Stimulated activated CD8-positive, alpha-beta memory T cell treated with anti-CD3 and anti-CD28 coated beads, Interleukin-2, amount 100 ng/mL, for 1 hour (primary cell): ENCODE measurements at places on chromosomes 11 and 22.

DNA sequence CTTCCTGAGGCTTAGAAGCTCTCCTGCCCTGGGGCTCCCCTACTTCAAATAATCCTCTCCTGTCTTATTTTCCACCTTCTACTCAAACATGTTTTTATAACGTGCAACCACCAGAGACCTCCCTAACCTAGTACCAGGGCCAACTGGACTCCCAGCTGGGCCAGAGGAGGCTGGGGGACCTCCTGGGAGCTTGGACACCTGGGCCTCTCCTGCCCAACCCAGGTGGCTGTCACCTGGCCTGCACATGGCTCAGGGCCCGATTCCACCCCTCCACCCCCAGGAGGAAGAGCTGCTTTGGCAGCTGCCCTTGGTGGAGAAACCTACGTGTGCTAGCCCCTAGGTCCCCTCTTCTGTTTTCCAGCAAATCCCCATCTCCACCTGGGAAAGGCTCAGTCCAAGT lies 105.2 kb downstream of the ABTB2 start:
- DNase-seq: no peak

- no peak for DNase-seq
These were observed 1589.4 kb upstream of the TENM4 start for GRCh38 chr11:81030186-81030585.

- no peak for DNase-seq
These were observed 77.8 kb downstream of the BUD13 start for GRCh38 chr11:116694815-116695590.

- no peak for DNase-seq
These were observed 4.1 kb downstream of the ST3GAL4 start for GRCh38 chr11:126359431-126360048.

DNA sequence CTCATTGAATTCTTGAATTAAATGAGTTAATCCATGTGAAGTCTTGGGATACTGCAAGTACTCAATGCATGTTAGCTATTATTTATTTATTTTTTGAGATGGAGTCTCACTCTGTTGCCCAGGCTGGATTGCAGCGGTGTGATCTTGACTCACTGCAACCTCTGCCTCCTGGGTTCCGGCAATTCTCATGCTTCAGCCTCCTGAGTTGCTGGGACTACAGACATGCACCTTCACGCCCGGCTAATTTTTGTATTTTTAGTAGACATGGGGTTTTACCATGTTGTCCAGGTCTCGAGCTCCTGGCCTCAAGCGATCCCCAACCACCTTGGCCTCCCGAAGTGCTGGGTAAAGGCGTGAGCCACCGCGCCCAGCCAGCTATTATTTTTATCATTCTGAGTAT lies 9.4 kb downstream of the MMP7 start:
- no peak for DNase-seq

GRCh38 chr22:26690654-26691376 lies 33.4 kb downstream of the MIAT start:
- no peak for DNase-seq

DNA sequence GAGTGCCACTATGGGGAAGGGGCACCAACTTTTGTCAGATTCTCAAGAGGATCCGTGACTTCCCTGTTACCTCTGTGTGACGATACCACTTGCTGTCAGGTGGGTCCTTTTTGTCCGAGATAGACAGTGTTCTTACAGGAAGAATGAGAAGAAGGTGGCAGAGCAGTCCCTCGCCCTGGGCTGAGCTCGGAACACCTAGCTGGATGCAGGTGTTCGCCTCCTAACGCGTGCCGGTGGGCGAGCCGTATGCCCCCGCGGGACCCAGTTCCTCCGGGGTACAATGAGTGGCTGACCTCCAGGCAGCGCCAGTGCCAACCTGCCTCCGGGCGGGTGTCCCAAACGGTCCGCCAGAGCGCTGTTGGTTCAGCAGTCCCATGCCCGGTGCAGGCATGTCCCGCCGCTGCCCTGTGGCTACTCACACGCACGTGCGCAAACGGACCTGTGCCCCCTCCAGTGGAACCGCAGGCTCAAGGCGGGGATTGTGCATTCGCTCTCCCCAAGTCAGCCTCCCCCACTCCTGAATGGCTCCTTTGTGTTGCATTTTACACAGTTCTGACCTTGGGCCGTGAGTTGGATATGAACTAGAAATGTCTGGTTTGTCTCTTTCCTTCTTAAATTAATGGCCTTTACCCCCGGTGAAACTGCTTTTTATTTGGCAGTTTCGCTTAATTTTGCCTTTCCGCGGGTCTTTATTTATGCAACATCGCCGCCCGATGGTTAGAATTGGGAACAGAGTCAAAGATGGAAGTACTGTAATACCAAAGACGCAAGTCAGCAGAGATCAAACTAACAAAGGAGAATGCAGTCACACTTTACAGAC lies 1.1 kb upstream of the ABTB2 start:
- peak; percentile 59 for DNase-seq

- DNase-seq: no peak
These were observed 35.5 kb upstream of the ST14 start for GRCh38 chr11:130124096-130124495.

DNA sequence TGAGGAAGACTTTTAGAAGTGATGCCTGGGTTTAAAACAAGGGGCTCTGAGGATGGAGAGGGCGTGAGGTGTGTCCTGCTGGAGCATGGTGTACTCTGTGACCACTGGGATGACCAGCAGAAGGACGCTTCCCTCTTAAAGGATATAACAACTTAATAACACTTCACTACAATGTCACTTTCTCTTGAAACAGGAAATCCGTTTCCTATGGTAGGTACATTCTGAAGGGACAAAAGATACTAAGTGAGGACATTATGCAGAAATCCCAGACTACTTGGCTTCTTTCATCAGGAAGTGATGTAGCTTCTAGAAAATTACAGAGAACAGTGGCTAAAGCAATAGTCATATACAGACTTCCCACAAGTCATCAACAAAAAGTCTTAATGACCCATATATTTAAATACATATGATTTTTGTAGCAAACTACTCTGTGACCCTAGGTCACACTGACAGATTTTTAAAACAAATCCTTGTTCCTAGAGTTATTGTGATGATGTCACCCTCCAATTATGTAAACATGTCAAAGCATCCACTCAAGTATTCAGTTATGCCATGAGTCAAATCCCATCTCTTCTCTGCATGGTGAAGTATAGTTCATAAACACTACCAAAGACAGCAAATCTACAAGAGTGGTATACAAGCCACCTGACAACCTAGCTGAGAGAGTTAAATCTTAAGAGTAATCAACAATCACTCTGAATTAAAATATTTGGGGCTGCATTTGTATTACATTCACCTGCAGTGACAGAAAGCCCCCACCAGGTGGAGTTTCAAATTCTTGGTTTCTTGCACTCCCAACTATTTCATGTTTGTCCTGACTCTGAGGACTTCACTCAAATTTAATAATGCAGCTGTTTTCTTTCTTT lies 32.8 kb downstream of the PITPNB start:
- peak; percentile 26 for DNase-seq

GRCh38 chr11:27820249-27820648 lies 120.0 kb upstream of the BDNF start:
- DNase-seq: no peak
